Activated naive CD8-positive, alpha-beta T cell treated with anti-CD3 and anti-CD28 coated beads for 36 hours (primary cell): ENCODE measurements at places on chromosomes 7 and 10.

GRCh38 chr7:137403353-137403695, 59.8 kb upstream of the PTN start:
- H3K4me1 ChIP-seq = no peaks in the 10 kb centered on the region
- H3K4me3 ChIP-seq = no peak overlapping the region
- no peaks in the 10 kb centered on the region for H3K36me3 ChIP-seq

- no peaks in the 10 kb centered on the region for H3K4me1 ChIP-seq
- H3K27ac ChIP-seq = no peak overlapping the region
- H3K27me3 ChIP-seq = no peaks in the 10 kb centered on the region
- H3K36me3 ChIP-seq = no peaks in the 10 kb centered on the region
- no peak overlapping the region for H3K4me3 ChIP-seq
These were observed 283.5 kb downstream of the THSD7A start for GRCh38 chr7:11548532-11548931.

DNA sequence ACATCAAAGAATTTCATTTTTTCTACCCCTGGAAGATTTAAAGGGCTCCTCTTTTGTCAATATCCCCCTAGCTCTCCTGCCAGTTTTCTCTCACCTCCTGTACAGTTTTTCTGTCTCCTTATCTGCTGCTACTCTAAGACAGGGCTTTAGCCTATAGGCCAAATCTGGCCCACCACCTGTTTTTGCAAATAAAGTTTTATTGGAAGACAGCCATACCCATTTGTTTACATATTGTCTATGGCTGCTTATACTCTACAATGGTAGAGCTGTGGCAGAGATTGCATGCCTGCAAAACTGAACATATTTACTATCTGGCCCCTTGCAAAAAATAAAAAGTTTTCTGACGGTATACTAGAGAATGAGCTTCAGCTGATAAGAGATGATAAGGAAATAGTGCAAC, 37.4 kb upstream of the GARS1 start:
- H3K4me1 ChIP-seq = no peaks in the 10 kb centered on the region
- H3K27me3 ChIP-seq = no peaks in the 10 kb centered on the region
- no peak overlapping the region for H3K27ac ChIP-seq
- DNase-seq = no peak

GRCh38 chr10:80196270-80196949, 8.9 kb downstream of the ANXA11 start:
- no peaks in the 10 kb centered on the region for H3K27me3 ChIP-seq
- peaks cover 65% of the 10 kb centered on the region for H3K36me3 ChIP-seq
- peak overlapping the region; percentile 62 for H3K4me3 ChIP-seq
- H3K4me1 ChIP-seq = peaks cover 71% of the 10 kb centered on the region
- H3K27ac ChIP-seq = peak overlapping the region; percentile 75
